ENCODE measurements at places on chromosomes 1 and 21. TPM values are rescaled to one million over a fixed set of nuclear protein-coding genes. Genes with fewer than 3 reads are reported as not detected.
A peak's percentile ranks its signal among the peaks of the same experiment; 100 is the strongest.

Gene TMEM269
- total RNA-seq: 0.35 TPM

Gene SPATA45
- not detected for total RNA-seq

Gene PCP4
- 5.4 TPM for total RNA-seq

- H3K36me3 ChIP-seq: no peaks in the 10 kb centered on the region
- no peak overlapping the region for H3K4me3 ChIP-seq
- H3K4me1 ChIP-seq: no peaks in the 10 kb centered on the region
- H3K27ac ChIP-seq: no peak overlapping the region
- H3K27me3 ChIP-seq: no peaks in the 10 kb centered on the region
Measured at GRCh38 chr1:240306673-240307072, 215.0 kb downstream of the FMN2 start.

DNA sequence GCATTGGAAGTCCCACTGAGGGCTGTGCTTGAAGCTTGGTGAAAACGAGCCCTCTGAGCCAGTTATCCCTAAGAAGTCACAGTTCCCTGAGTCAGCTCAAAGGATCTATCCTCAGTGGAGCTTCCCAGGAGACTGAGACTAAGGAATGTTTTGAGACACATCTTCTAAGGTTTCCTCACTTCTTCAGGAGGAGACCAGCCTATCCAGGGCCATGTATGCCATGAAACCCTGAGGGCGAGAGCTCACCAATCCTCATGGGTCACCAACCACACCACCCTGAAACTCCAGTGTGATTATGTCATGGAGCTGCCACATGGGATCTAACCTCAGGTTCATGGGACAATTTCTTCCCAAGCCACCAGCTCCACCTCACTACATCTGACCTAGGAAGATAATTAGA, 7.6 kb upstream of the TIE1 start:
- no peaks in the 10 kb centered on the region for H3K27me3 ChIP-seq
- H3K36me3 ChIP-seq: no peaks in the 10 kb centered on the region
- H3K4me1 ChIP-seq: peaks cover 28% of the 10 kb centered on the region

DNA sequence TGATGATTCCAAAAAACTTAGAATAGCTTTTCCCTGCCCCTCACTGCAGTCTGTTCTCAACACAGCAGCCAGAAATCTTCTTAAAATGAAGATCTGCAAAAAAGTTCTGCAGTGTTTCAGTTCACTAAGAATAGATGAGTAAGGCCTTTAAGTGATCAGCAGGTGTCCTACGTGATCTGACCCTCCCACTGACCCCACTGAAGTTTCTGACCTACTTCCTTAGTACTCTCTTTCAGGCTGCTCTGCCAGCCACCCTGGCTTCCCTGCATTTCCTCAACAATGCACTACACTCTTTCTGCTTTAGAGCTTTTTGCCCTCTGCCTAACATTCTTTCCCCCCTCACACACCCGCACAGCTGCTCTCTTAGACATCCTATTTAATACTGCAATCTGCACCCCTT, 182.5 kb downstream of the AKT3 start:
- no peak overlapping the region for H3K27ac ChIP-seq
- no peak for DNase-seq
- no peaks in the 10 kb centered on the region for H3K36me3 ChIP-seq
- H3K4me3 ChIP-seq: no peak overlapping the region

DNA sequence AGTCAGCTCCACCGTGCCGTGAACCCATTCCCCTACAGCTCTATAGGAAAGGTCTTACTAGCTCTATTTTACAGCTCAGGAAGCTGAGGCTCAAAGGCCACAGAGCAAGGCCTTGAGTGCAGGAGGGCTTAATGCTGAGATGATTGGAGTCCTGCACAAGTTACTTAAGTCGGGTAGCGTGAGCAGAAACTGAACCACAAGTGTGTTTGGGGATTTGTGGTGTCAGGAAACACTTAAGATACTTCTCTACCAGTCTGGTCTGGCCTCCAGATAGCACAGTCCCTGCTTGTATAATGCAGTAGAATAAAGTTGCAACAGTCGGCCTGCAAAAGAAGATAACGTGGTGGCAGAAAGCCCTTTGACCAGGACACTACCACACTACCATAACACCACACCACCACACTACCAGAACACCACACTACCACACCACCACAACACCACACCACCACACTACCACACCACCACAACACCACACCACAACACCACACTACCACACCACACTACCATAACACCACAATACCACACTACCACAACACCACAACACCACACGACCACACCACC, 118.1 kb downstream of the SPSB1 start:
- DNase-seq: no peak
- H3K27me3 ChIP-seq: no peaks in the 10 kb centered on the region
- H3K4me3 ChIP-seq: no peak overlapping the region
- no peak overlapping the region for H3K27ac ChIP-seq
- no peaks in the 10 kb centered on the region for H3K36me3 ChIP-seq
- peaks cover 26% of the 10 kb centered on the region for H3K4me1 ChIP-seq

DNA sequence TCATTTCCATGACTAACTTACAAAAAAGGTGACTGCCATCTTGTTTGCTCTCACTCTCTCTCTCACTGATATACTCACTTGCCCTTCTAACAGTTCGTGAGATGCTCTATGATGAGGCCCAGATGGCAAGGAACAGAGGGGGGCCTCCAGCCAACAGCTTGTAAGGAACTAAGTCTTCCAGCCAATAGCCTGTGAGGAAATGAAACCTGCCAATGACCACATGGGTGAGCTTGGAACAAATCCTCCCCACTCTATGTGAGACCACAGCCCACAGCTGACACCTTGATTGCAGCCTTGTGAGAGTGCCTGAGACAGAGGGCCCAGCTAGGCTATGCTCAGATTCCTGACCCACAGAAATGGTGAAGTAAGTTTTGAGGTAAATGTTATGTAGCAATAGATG, 153.7 kb downstream of the HHIPL2 start:
- no peaks in the 10 kb centered on the region for H3K36me3 ChIP-seq
- no peak overlapping the region for H3K27ac ChIP-seq
- H3K4me1 ChIP-seq: no peaks in the 10 kb centered on the region
- no peak for DNase-seq
- no peak overlapping the region for H3K4me3 ChIP-seq
- H3K27me3 ChIP-seq: no peaks in the 10 kb centered on the region

GRCh38 chr1:175968486-175969172, 225.2 kb upstream of the TNR start:
- peaks cover under 1% of the 10 kb centered on the region for H3K36me3 ChIP-seq
- no peak overlapping the region for H3K4me3 ChIP-seq
- peaks cover 8% of the 10 kb centered on the region for H3K4me1 ChIP-seq

DNA sequence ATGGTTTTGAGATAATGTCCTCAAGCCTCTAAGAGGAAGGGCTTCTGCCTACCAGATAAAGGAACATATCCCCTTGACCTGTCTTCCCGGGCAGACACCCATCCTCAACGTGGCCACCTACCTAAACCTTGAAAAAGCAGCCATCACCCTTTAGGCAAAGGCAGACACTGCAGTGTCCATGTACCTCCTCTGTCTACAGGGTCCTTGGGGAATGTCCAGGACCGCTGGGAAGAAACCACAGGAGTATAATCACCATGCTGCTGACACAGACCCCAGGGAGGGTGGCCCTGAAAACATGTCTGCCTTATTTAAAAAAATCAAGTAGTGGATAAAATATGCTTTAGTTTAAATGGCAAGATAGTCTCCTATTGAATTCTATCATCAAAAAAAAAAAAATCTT, 16.6 kb downstream of the BCAR3 start:
- H3K27me3 ChIP-seq: no peaks in the 10 kb centered on the region
- DNase-seq: no peak
- H3K36me3 ChIP-seq: no peaks in the 10 kb centered on the region
- peaks cover 39% of the 10 kb centered on the region for H3K4me1 ChIP-seq
- H3K4me3 ChIP-seq: peak overlapping the region; percentile 7

GRCh38 chr1:43204394-43204793, 32.3 kb downstream of the CFAP57 start:
- no peaks in the 10 kb centered on the region for H3K36me3 ChIP-seq
- H3K27me3 ChIP-seq: no peaks in the 10 kb centered on the region
- no peak for DNase-seq
- no peak overlapping the region for H3K4me3 ChIP-seq

DNA sequence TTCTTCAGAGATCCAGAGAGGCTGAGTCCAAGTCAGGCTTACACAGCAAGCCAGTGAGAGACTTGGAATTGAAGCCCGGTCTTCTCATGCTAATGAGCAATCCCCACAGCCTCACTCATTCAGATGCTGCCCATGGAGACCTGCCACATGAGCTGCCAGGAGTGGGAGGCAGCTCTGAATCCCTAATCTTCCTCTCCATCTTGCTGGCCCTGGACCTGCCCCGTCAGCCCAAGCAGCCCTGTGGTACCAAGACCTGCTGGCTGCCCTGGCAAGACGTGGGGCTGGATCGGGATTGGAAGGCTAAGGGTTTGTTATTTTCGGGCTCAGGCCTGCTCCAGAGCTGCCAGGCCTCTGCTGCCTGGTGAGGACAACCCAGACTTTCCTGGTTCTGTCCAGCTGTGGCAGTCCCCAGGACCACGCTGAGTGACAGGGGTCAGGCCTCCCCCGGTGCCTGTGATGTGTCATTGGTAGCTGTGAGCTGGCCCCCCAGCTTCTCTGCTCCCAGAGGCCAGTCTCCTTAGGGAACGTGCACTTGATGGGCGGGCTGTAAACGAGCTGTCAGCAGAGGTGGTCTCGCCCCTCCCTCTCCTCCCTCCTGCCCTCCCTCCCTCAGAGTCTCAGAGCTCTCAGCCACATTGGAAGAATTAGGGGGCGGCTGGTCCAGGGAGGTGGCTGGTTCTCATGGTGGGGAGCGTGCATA, 135.0 kb downstream of the FOXD2 start:
- no peaks in the 10 kb centered on the region for H3K27me3 ChIP-seq
- H3K4me1 ChIP-seq: peaks cover 27% of the 10 kb centered on the region
- no peak overlapping the region for H3K4me3 ChIP-seq

DNA sequence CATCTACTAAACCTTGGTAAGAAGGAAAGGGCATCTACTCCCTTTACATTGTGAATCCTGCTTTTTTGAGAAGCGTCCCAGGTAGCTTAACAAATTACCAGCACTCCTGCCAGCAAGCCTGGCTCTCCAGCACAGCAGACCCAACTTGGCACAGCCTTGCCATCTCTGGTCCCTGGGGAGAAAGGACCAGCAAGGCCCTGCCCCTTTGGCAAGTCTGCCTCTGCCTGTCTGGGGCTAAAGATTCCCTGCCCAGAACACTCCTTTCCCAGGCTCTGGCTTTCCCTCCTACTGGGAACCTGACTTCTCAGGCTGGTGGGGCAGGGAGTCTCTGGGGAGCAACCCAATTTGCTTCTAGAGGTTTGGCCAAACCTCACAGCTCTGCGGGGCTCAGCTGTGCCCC, 68.5 kb downstream of the ATP2B4 start:
- H3K27me3 ChIP-seq: no peaks in the 10 kb centered on the region
- peaks cover 9% of the 10 kb centered on the region for H3K36me3 ChIP-seq
- DNase-seq: peak; percentile 60
- peak overlapping the region; percentile 90 for H3K27ac ChIP-seq
- peaks cover 76% of the 10 kb centered on the region for H3K4me1 ChIP-seq

Measured in thoracic aorta (tissue), 2 donors.